ENCODE measurements at places on chromosomes 5 and 9. TPM values are rescaled to one million over a fixed set of nuclear protein-coding genes. Genes with fewer than 3 reads are reported as not detected.

DNA sequence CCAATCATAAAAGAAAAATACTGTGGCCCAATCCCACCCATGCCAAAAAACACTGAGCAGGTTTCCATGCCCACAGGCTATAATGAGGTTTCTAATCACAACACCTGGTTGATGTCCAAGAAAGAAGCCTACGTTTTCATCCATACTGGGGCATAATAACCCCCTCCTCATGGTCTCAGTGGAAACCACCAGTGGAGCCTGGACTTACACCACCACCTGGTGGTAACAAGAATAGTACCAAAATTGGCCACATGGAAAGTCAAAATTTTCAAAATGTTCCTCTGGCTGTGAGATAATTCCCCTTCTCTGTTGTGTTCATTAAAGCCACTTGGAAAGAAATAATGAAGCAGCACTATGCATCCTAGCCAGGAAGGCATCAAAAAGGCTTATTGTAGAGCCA, 687.3 kb upstream of the ST8SIA4 start:
- no peak for DNase-seq

- no peak for DNase-seq
Observed at GRCh38 chr5:166781737-166782136, 1509.7 kb upstream of the WWC1 start.

- DNase-seq, result no peak
Observed at GRCh38 chr5:79842006-79842881, 148.8 kb downstream of the MTX3 start.

GRCh38 chr5:56054666-56055065, 59.9 kb upstream of the IL6ST start:
- no peak for DNase-seq

- DNase-seq, result no peak
Observed at GRCh38 chr9:125600194-125600593, 106.8 kb downstream of the MAPKAP1 start.

TMOD1 gene
- 111 TPM for polyA plus RNA-seq

THBS4 gene
- 376 TPM for polyA plus RNA-seq

ERAP2 gene
- polyA plus RNA-seq, result not detected

All from muscle of arm (tissue), 14 donors.